ENCODE measurements at places on chromosomes 3 and 15. TPM values are rescaled to one million over a fixed set of nuclear protein-coding genes. Genes with fewer than 3 reads are reported as not detected.

The MYO5C gene
- total RNA-seq = 0.66 TPM

The ISLR gene
- total RNA-seq = 1.2 TPM

The APPL1 gene
- 23.0 TPM for total RNA-seq

The SAMMSON gene
- total RNA-seq = not detected

The GOLGA6B gene
- total RNA-seq = not detected

The CCDC13 gene
- 1.0 TPM for total RNA-seq

The TUSC2 gene
- total RNA-seq = 30.8 TPM

The TMEM42 gene
- 9.6 TPM for total RNA-seq

The ARGFX gene
- not detected for total RNA-seq

The CEMIP gene
- 0.25 TPM for total RNA-seq

The UROC1 gene
- not detected for total RNA-seq

DNA sequence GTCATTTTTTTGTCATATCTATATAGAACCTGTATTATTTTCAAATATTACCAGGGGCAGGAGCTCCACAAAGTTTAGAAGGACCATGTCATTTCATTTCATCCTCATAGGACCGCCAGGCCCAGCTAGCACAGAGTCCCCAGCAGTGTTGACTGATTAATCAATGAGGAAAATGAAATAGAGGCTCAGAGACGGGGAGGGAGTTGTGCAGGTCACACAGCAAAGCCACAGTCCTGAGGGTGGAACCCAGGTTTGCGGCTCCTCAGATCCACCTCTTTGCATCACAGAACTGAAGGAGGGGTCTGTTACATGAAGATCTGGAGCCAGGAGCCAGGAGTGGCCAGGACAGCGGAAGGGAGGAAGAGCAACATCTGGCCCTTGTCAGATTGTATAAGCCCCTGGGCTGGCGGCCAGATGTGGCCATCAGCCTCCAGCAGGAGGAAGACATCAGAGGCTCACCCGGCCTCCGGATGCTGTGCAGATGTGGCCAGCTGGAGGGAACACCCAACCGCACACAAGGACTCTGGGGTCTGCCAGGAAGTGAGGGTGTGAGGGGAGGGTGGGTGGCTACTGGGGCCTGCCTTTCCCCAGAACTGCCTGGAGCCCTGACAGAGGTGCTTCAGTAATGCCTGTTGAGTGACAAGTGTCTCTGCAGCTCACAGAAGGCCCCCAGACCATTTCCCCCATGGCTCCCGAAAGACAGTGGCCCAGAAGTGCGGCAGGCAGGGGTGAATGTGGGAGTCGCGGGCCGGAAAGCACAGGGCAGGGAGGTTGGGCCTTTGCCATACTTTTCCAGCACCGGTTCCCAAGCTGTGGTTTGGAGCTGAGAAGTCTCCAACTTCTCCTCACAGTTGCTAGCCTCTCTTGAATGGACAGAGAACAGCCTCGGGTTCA, 21.3 kb downstream of the EFCC1 start:
- DNase-seq = no peak

- no peak for DNase-seq
Observed at GRCh38 chr15:71085809-71086208, 29.5 kb upstream of the THSD4 start.

GRCh38 chr3:23644676-23645075, 161.1 kb upstream of the UBE2E1 start:
- DNase-seq = no peak

- peak; percentile 82 for DNase-seq
Observed at GRCh38 chr15:57706405-57707209, at the start of gene POLR2M. Gene POLR2M (plus strand): TSS chr15:57706714. CDS start chr15:57706843, 129 bp downstream.

- no peak for DNase-seq
Observed at GRCh38 chr3:60983906-60984305, 267.3 kb downstream of the FHIT start.

GRCh38 chr15:92068121-92068520, 214.6 kb downstream of the SLCO3A1 start:
- DNase-seq = no peak

- DNase-seq = no peak
Observed at GRCh38 chr15:91855241-91855640, 1.7 kb downstream of the SLCO3A1 start.

DNA sequence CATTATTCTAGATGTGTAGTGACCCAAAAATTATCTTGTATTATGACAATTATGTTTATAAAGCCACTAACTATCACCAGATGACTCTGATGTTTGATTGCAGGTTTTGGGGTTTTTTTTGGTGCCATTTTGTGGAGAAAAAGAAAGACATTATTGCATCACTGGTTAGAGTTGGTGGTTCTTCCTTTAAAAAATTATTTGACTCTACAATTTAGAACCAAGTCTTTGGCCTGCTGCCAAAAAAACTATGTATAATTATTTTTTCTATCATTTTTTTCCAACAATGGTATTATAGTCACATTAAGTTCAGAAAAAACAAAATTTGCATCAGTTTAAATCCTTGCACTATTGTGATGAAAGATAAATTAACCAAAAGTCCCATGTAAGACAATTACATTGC, 258.6 kb upstream of the GRM7 start:
- no peak for DNase-seq
